Naive thymus-derived CD8-positive, alpha-beta T cell (primary cell): ENCODE measurements at places on chromosomes 2 and 18.

- no peaks in the 10 kb centered on the region for H3K4me1 ChIP-seq
- no peak overlapping the region for H3K4me3 ChIP-seq
- no peak overlapping the region for H3K27ac ChIP-seq
- DNase-seq, result no peak
- peaks cover 15% of the 10 kb centered on the region for H3K27me3 ChIP-seq
- H3K36me3 ChIP-seq, result no peaks in the 10 kb centered on the region
These were observed 31.9 kb downstream of the CNRIP1 start for GRCh38 chr2:68287580-68288441.

DNA sequence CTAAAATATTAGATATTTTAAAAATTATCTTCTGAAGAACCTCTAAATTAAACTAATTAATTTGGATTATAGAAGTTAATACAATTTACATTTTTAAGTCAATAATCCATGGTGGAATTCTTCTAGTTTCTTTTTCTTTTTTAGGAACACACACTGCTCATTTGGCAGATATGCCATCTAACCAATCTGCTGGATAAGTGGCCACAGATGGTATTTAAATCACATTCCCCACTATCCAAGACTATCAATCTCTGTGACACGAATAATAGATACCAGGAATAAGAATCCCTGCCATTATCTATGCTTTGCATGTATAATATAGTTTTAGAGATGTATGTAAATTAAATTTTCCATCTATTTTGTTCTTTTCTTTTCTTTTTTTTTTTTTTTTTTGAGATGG is 58.5 kb downstream of the CABYR start:
- no peak overlapping the region for H3K27ac ChIP-seq
- no peak overlapping the region for H3K4me3 ChIP-seq
- no peaks in the 10 kb centered on the region for H3K36me3 ChIP-seq
- DNase-seq, result no peak

- no peak overlapping the region for H3K4me3 ChIP-seq
- no peak for DNase-seq
- H3K27ac ChIP-seq, result no peak overlapping the region
- H3K27me3 ChIP-seq, result peaks cover 11% of the 10 kb centered on the region
These were observed 37.6 kb downstream of the HJURP start for GRCh38 chr2:233816771-233817170.

DNA sequence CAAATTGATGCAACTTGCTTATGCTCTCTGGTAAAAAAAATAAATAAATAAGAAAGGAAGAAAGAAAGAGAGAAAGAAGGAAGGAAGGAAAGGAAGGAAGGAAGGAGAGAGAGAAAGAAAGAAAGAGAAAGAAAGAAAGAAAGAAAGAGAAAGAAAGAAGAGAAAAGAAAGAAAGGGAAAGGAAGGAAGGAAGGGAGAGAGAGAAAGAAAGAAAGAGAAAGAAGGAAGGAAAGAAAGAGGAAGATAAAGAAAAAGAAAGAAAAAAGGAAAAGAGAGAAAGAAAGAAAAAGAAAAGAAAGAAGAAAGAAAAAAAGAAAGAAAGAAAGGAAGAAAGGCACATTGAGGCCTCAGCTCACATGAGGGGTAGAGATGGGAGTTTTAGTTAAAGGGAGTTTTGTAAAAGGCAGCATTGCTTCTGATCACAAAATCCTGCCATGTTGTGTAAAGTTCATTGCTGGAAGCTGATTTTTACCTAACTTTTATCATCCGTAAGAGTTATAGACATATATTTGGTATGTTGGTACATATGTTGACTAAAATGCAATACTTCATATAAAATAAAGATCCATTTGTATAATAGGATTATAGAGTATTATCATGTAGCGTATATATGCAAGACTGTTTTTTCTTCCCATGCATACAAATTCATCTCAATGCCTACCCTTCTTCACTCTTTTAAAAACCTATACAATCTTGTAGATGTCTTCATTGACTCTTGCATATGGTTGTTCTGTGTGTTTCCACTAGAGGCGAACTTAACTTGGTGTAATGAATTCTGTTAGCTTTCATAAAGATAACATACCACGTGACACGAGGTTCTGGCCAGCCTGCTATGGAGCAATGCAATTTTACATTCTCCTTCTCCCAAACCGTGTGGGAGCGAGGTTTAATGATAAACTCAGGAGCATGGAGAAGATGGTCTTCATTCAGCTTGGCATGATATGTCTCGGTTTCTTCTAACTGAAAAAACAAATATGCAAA is 32.8 kb downstream of the MYOM1 start:
- H3K4me3 ChIP-seq, result no peak overlapping the region
- no peak for DNase-seq
- no peaks in the 10 kb centered on the region for H3K4me1 ChIP-seq

DNA sequence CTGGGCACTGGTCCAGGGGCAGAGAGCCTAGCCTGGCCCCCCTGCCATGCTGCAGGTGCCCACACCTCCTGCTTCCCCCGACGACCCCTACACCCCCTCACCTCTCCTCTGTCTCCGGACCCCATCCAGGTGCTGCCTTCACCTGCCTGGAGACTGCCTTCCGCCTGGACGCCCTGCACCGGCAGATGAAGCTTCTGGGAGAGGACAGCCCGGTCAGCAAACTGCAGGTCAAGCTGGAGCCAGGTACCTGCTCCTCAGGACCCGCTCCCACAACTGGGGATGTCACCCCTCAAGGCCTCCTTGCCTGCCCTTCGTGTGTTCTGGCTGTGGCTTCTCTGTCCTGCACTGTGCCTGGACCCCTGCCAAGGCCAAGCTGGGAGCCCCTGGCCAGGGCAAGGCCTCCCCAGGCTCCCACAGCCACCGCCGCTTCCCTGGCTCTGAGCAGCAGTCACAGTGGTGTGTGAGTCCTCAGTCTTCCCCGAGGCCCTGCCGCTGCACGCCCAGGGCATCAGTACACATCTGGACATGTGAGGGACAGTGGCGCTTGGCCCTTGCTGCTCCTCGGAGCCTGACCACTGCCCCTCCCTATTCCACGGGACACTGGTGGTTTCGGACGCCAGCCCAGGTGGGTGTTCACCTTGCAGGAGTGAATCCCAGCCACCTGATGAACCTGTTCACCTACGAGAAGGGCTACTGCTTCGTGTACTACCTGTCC is 6.3 kb downstream of the RNPEPL1 start:
- no peaks in the 10 kb centered on the region for H3K27me3 ChIP-seq
- no peak overlapping the region for H3K27ac ChIP-seq
- peaks cover 25% of the 10 kb centered on the region for H3K4me1 ChIP-seq
- no peaks in the 10 kb centered on the region for H3K36me3 ChIP-seq
